Vagina (tissue), 2 donors: ENCODE measurements at places on chromosomes 16 and 17.

DNA sequence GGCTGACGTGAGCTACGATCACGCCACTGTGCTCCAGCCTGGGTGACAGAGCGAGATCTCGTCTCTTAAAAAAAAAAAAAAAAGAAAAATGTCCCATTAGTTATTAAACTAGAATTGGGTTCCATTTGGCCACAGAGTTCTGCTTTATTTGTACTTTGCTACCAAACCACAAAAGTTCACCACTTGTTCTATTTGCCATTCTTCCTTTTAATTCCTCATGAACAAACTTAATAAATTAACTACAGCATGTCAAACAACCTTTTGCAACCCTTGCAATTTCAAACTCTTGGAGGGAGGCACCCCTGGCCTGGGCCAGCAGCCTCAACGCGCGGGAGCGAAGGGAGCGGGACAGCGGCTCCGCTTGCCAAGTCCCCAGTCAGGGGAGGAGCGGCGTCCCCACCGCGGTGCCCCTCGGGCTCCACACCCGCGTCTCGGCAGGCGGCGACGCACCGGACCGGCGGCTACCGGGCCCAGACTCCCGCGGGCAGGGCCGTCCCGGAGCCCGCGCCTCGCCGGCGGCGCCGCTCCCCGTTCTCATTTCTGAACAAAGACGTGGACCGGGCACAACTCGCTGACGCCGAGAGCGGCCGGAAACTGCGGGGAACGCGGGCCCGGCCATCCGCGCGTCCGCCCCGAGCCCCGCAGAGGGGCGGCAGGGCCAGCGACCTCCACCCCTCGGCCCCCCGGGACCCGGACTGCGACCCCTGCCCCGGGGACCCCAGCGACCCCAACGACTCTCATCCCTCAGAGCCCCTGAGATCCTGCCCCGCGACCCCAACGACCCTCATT, 775 bp downstream of the CYTH1 start:
- no peaks in the 10 kb centered on the region for H3K27me3 ChIP-seq
- H3K36me3 ChIP-seq, result no peaks in the 10 kb centered on the region
- peak overlapping the region; percentile 69 for H3K4me3 ChIP-seq
- peak overlapping the region; percentile 95 for H3K27ac ChIP-seq
- peaks cover 28% of the 10 kb centered on the region for H3K4me1 ChIP-seq

GRCh38 chr16:55671974-55672280, 16.1 kb downstream of the SLC6A2 start:
- H3K27ac ChIP-seq, result no peak overlapping the region
- DNase-seq, result no peak
- H3K27me3 ChIP-seq, result no peaks in the 10 kb centered on the region
- H3K4me3 ChIP-seq, result no peak overlapping the region
- H3K36me3 ChIP-seq, result no peaks in the 10 kb centered on the region

GRCh38 chr16:69307091-69307490, 4.1 kb upstream of the VPS4A start:
- no peak overlapping the region for H3K4me3 ChIP-seq
- H3K27ac ChIP-seq, result no peak overlapping the region
- H3K27me3 ChIP-seq, result no peaks in the 10 kb centered on the region
- H3K36me3 ChIP-seq, result no peaks in the 10 kb centered on the region

DNA sequence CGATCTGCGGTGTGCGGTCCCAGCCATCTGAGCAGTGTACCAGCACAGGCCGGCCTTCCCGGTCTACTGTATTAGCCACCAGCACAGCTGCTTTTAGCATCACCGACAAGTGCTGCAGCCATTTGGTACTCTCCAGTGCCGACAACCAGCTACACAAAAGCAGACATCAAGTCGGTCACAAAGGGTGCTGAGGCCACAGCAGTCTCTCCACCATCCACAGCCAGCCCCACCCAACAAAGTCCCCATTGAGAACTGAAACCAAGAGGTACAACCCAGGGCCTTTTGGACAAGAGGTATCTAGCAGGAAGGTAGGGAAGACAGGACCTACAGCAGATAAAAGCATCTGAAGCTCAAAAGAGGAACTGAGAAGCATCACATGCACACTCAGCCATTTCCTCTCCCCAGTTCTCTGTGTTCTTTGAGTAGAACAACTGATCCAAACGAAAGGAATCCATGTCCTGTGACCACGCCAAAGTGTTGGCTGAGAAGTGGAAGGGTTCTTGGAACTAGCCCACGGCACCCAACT, 9.5 kb downstream of the MTMR4 start:
- H3K27ac ChIP-seq, result no peak overlapping the region
- H3K27me3 ChIP-seq, result no peaks in the 10 kb centered on the region
- DNase-seq, result no peak
- no peaks in the 10 kb centered on the region for H3K4me1 ChIP-seq
- no peak overlapping the region for H3K4me3 ChIP-seq

- H3K27ac ChIP-seq, result no peak overlapping the region
- no peak overlapping the region for H3K4me3 ChIP-seq
- H3K4me1 ChIP-seq, result peaks cover 30% of the 10 kb centered on the region
- peaks cover 12% of the 10 kb centered on the region for H3K27me3 ChIP-seq
Observed at GRCh38 chr17:76080768-76081287, 1.8 kb downstream of the ZACN start.

GRCh38 chr16:89748921-89749320, 27.6 kb downstream of the ZNF276 start:
- no peaks in the 10 kb centered on the region for H3K36me3 ChIP-seq
- H3K27me3 ChIP-seq, result no peaks in the 10 kb centered on the region
- H3K4me1 ChIP-seq, result no peaks in the 10 kb centered on the region
- no peak for DNase-seq

- H3K27me3 ChIP-seq, result no peaks in the 10 kb centered on the region
- H3K4me1 ChIP-seq, result no peaks in the 10 kb centered on the region
- H3K4me3 ChIP-seq, result no peak overlapping the region
Observed at GRCh38 chr16:51550800-51551347, 399.8 kb upstream of the SALL1 start.

GRCh38 chr17:47929218-47930000, 12.0 kb upstream of the PNPO start:
- no peaks in the 10 kb centered on the region for H3K4me1 ChIP-seq
- H3K36me3 ChIP-seq, result peaks cover 40% of the 10 kb centered on the region
- no peak overlapping the region for H3K4me3 ChIP-seq
- no peak overlapping the region for H3K27ac ChIP-seq

GRCh38 chr17:6701719-6702118, 11.4 kb downstream of the SLC13A5 start:
- no peak overlapping the region for H3K4me3 ChIP-seq
- H3K27me3 ChIP-seq, result no peaks in the 10 kb centered on the region
- H3K27ac ChIP-seq, result no peak overlapping the region
- no peak for DNase-seq

DNA sequence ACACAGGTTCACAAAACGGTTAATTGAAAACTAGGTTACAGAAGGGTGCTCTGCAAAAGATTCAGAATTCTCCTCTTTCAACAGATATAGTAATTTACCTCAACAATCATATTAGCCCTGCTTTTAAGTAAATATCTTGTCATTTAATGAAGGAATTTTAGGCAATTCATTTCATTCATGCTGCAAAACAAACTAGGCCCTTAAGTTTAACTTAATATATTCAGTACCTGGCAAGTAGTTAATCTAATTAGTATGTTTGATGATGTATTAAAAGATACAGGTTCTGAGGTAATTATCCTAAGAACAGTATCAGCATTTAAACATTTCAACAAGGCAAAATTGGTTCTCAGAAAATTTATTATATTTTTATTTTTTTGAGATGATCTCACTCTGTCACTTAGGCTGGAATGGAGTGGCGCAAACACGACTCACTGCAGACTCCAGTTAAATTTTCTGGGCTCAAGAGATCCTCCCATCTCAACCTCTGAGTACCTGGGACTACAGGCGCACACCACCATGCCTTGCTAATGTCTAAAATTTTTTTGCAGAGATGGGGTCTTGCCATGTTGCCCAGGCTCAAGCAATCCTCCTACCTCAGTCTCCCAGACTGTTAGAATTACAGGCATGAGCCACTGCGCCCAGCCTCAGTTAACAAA, 44.9 kb downstream of the SMURF2 start:
- H3K27me3 ChIP-seq, result no peaks in the 10 kb centered on the region
- no peaks in the 10 kb centered on the region for H3K36me3 ChIP-seq
- peaks cover 25% of the 10 kb centered on the region for H3K4me1 ChIP-seq
- no peak overlapping the region for H3K4me3 ChIP-seq

DNA sequence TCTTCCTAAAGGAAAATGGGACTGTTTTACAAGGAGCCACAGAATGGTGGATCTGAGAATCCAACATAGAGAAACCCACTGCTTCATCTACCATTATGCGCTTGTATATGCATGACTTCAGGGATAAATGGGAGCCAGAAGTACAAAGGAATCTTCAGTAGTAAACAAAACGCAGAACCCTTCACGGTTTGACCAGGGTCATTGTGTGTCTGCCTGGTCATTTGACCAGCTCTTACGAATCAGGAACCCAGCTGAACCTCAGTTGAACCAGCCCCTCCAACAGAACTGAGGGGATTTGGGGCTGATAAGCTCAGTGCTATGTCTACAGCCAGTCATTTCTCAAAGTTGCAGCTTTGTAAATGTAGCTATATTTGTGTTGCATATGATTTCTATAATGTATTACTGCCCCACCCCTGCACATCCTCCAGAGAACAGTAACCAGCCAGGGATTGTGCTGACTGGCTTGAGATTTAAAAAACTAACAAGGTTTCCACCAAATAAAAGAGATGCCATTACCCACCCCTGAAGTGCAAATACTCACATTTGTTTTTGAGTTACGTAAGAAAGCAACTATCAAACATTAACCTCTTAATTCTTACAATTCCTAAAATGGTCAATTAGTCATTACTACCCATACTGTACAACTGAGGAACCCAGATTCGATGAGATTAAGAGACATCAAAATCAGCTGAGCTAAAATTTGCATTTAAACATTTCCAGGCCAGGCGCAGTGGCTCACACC, 6.3 kb downstream of the CMTM4 start:
- no peaks in the 10 kb centered on the region for H3K36me3 ChIP-seq
- H3K27me3 ChIP-seq, result no peaks in the 10 kb centered on the region
- peaks cover 11% of the 10 kb centered on the region for H3K4me1 ChIP-seq
- no peak overlapping the region for H3K4me3 ChIP-seq
- DNase-seq, result no peak

DNA sequence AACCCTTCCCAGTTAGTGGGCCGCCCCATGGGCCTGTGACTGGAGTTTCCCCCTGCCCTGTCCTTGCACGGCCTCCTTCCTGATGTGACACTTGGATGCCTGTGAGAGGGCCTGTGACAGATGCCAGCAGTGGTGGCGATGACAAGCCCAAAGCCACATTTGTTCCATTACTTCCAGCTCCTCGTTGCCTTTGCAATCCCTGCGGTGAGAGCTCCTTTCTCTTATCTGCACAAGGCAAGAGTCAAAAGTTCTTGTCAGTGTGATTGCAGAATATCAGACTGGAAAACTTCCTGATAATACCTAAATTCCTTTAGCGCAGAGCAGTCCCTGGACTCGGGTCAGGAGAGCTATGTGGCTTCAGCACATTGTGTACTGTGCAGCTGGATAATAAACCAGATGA, 54.4 kb upstream of the ARHGAP44 start:
- H3K27me3 ChIP-seq, result no peaks in the 10 kb centered on the region
- no peaks in the 10 kb centered on the region for H3K4me1 ChIP-seq
- no peak for DNase-seq
- H3K36me3 ChIP-seq, result no peaks in the 10 kb centered on the region
- no peak overlapping the region for H3K27ac ChIP-seq
- no peak overlapping the region for H3K4me3 ChIP-seq

GRCh38 chr16:72838586-72838910, 209.4 kb downstream of the ZFHX3 start:
- no peak overlapping the region for H3K4me3 ChIP-seq
- no peak for DNase-seq
- H3K36me3 ChIP-seq, result no peaks in the 10 kb centered on the region
- peaks cover 16% of the 10 kb centered on the region for H3K4me1 ChIP-seq
- no peak overlapping the region for H3K27ac ChIP-seq

DNA sequence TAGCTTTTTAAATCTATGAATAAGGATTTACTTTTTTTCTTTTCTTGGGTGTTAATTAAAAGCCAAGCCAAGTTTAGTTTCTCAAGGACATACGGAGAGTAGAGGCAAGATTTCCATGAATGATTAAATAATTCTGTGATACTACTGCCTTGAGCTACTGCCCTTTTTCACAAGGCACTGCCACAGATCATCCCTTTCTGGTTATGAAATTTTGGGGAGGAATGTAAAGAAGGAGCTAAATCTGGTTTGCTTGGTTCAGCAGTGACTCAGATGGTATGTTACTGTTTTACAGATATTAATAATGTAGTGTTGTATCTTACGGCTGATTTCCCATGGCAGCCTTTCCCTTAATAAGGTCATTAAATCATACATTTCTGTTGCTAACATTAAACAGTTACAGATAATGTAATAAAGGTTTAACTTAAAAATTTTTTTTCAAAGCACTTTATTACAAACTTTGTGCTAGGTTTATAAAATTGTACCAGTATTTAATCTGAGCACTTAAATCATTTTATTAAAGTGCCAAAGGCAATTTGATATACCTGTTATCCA, 2.6 kb downstream of the WSB1 start:
- no peaks in the 10 kb centered on the region for H3K27me3 ChIP-seq
- DNase-seq, result no peak
- H3K27ac ChIP-seq, result peak overlapping the region; percentile 100
- H3K4me1 ChIP-seq, result peaks cover 57% of the 10 kb centered on the region

- H3K36me3 ChIP-seq, result no peaks in the 10 kb centered on the region
- DNase-seq, result no peak
- no peaks in the 10 kb centered on the region for H3K4me1 ChIP-seq
- no peak overlapping the region for H3K4me3 ChIP-seq
- H3K27ac ChIP-seq, result no peak overlapping the region
Observed at GRCh38 chr17:2521257-2521656, 9.6 kb upstream of the METTL16 start.

GRCh38 chr16:85718682-85719081, 29.9 kb upstream of the GINS2 start:
- DNase-seq, result no peak
- no peak overlapping the region for H3K27ac ChIP-seq
- H3K4me1 ChIP-seq, result peaks cover 32% of the 10 kb centered on the region
- no peaks in the 10 kb centered on the region for H3K27me3 ChIP-seq

GRCh38 chr17:48488548-48489106, 42.2 kb downstream of the HOXB1 start:
- peaks cover 12% of the 10 kb centered on the region for H3K4me1 ChIP-seq
- DNase-seq, result no peak
- no peak overlapping the region for H3K27ac ChIP-seq
- no peaks in the 10 kb centered on the region for H3K36me3 ChIP-seq
- no peaks in the 10 kb centered on the region for H3K27me3 ChIP-seq

- H3K4me1 ChIP-seq, result no peaks in the 10 kb centered on the region
- no peak for DNase-seq
- no peaks in the 10 kb centered on the region for H3K36me3 ChIP-seq
- no peak overlapping the region for H3K27ac ChIP-seq
- no peaks in the 10 kb centered on the region for H3K27me3 ChIP-seq
- no peak overlapping the region for H3K4me3 ChIP-seq
Observed at GRCh38 chr16:76696876-76697275, 419.7 kb downstream of the CNTNAP4 start.
